Memory B cell (primary cell): ENCODE measurements at places on chromosomes 13 and 19.

DNA sequence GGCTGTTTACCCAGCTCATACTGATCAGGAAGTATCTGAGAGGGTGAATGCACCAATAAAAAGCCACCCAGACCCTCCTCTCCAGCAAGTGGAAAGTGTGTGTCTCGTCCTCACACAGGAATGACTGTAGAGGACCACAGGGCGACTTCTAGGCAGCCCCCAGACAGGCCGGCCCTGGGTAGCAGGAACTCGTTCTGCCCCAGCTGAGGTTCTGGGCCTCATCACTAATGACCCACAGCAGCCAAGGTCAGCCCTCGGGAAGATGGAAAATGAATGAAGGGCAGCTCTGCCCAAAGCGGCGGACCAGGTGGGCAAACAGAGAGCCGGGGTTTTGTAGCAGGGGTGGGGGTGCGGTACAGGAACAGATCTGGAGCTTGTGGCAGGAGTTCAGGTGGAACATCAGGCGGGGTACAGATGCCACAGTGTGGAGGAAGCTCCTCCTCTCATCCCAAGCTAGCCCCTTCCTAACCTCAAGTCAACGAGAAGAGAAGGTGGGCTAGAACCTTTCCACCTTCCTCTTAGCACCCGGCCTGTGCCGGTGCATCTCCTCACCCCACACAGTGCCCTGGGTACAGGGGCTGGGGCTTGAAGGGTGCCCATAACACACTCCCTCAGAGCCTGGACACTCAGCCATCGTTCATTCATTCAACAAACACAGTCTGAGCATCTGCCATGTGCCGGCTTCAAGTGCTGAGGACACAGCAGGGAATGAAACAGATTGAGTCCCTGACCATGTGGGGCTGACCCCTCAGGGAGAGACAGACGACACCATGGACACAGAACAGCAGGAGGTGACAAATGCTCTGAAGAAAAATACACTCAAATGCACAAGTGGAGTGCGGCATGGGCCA lies 36.2 kb downstream of the RFX2 start:
- peaks cover 13% of the 10 kb centered on the region for H3K4me1 ChIP-seq
- H3K27me3 ChIP-seq, result peaks cover 2% of the 10 kb centered on the region
- H3K4me3 ChIP-seq, result peak overlapping the region; percentile 43
- peaks cover 5% of the 10 kb centered on the region for H3K36me3 ChIP-seq

- H3K4me3 ChIP-seq, result no peak overlapping the region
- H3K36me3 ChIP-seq, result no peaks in the 10 kb centered on the region
- no peaks in the 10 kb centered on the region for H3K4me1 ChIP-seq
- no peak overlapping the region for H3K27ac ChIP-seq
- no peak for DNase-seq
Observed at GRCh38 chr13:75494491-75494890, 12.5 kb upstream of the TBC1D4 start.

DNA sequence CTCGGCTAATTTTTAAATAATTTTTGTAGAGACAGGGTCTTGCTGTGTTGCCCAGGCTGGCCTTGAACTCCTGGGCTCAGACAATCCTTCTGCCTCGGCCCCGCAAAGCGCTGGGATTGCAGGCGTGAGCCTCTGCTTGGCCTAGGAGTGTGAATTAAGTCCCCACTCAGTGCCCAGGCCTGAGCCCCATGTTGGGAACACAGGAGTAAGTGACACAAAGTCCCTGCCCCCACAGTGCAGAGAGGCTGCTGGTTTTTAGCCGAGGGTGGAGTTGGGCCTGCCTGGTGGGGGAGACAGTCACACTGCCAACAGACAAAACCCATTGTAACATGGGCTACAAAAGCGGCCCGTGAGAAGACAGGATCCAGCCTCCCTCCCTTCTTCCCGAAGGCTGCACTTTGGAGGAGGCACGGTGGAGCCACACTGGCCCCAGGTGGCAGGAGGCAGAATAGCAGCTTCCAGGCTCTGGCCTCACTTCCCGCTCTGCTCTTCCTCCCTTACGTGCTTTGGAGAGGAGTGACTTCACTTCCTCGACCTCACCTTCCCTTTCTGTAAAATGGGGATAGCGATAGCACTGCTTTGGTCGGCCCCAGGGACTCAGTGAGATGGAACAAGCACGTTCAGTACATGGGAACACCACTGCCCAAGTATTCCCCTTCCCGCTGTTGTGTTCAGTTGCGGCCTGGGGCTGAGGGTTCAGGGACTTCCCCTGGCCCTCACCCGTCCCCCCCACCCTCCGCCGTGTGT lies 15.2 kb upstream of the EHD2 start:
- peaks cover 13% of the 10 kb centered on the region for H3K36me3 ChIP-seq
- H3K4me3 ChIP-seq, result no peak overlapping the region
- peaks cover 7% of the 10 kb centered on the region for H3K4me1 ChIP-seq
- no peaks in the 10 kb centered on the region for H3K27me3 ChIP-seq
- peak; percentile 49 for DNase-seq
- no peak overlapping the region for H3K27ac ChIP-seq

- H3K27ac ChIP-seq, result no peak overlapping the region
- DNase-seq, result no peak
- peaks cover 15% of the 10 kb centered on the region for H3K4me1 ChIP-seq
- H3K36me3 ChIP-seq, result no peaks in the 10 kb centered on the region
- H3K27me3 ChIP-seq, result peaks cover under 1% of the 10 kb centered on the region
Observed at GRCh38 chr19:7722231-7722651, 9.7 kb downstream of the CLEC4G start.

DNA sequence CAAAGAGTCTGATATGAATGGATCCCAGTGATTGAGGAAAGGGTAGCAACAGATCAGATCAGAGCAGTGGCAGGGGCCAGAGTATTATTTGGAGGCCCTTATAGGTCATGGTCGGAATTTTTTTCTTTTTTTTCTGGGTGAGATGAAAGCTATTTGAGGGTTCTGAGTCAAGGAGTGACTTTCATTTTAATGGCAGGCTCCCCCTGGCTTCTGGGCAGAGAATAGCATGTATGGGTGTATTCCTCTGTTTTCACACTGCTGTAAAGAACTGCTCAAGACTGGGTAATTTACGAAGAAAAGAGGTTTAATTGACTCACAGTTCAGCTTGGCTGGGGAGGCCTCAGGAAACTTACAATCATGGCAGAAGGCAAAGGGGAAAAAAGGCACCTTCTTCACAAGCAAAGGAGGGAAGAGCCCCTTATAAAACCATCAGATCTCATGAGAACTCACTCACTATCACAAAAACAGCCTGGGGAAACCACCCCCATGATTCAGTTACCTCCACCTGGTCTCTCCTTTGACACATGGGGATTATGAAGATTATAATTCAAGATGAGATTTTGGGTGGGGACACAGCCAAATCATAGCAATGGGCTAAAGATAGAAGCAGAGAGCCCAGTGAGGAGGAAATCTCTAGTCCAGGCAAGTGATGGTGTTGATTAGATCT lies 3.0 kb upstream of the SLC6A16 start:
- no peaks in the 10 kb centered on the region for H3K27me3 ChIP-seq
- peak; percentile 33 for DNase-seq
- peak overlapping the region; percentile 81 for H3K4me3 ChIP-seq
- H3K4me1 ChIP-seq, result peaks cover 59% of the 10 kb centered on the region

DNA sequence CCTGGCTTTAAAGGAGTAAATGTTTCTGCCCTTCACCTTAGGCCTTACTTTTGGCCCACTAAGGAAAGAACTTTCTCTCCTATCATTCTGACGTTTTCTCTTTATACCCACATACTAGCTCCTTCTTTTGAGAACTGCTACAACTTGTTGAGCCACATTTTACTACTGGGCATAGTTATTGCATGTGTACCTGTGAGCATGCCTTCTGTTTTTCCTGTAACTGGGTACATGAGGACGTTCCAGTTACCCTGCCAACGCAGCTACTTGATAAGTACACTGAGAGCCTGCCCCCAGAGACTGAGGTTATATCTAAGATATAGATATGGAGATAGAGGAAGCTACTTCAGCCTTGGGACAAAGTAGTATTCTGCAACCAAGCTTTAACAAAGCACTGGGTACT lies 3.5 kb downstream of the CCDC169 start:
- H3K27ac ChIP-seq, result no peak overlapping the region
- DNase-seq, result no peak
- H3K4me3 ChIP-seq, result no peak overlapping the region
- H3K4me1 ChIP-seq, result no peaks in the 10 kb centered on the region

GRCh38 chr19:13969897-13970296 lies 17.6 kb downstream of the DCAF15 start:
- peaks cover 20% of the 10 kb centered on the region for H3K36me3 ChIP-seq
- DNase-seq, result no peak
- H3K27ac ChIP-seq, result no peak overlapping the region
- H3K4me3 ChIP-seq, result no peak overlapping the region
- no peaks in the 10 kb centered on the region for H3K27me3 ChIP-seq

GRCh38 chr13:113564331-113565023 lies 20.1 kb upstream of the TFDP1 start:
- H3K36me3 ChIP-seq, result no peaks in the 10 kb centered on the region
- DNase-seq, result no peak
- no peak overlapping the region for H3K27ac ChIP-seq
- H3K4me1 ChIP-seq, result peaks cover 3% of the 10 kb centered on the region
- no peak overlapping the region for H3K4me3 ChIP-seq
- peaks cover 13% of the 10 kb centered on the region for H3K27me3 ChIP-seq

DNA sequence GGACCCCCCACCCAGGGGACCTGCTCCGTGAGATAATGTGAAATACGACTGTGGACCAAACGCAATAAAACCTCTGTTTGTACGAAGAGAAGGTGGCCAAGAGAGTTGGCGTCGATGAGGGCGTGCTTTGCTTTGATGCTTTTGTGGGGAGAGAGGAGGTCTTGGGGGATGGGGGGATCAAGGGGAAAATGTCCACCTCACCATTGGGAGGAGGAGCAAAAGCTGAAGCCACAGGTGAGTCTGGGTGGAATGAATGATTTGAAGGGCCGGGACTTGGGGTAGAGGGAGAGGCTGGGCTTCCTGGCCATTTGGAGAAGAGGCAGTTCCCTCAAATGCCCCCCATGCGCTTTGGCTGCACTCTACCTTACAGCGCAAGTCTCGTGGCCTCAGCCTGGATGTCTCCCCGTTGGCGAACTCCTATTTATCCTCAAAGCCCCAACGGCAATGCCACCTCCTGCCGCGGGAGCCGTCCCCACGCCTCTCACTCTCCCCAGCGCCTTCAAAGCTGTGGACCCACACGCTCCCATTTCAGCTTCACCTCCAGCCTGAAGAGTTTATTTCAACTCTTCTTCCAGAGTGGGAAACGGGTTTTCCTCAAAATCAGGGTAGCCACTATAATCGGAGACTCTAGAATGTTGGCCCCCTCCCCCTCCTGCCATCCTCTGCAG lies 795 bp upstream of the ABCA7 start:
- H3K4me1 ChIP-seq, result peaks cover 36% of the 10 kb centered on the region
- peak overlapping the region; percentile 100 for H3K4me3 ChIP-seq
- H3K36me3 ChIP-seq, result peaks cover 21% of the 10 kb centered on the region
- no peak for DNase-seq
- H3K27ac ChIP-seq, result peak overlapping the region; percentile 95
- H3K27me3 ChIP-seq, result no peaks in the 10 kb centered on the region

GRCh38 chr13:44045180-44045562 lies 165.5 kb downstream of the LACC1 start:
- H3K4me1 ChIP-seq, result no peaks in the 10 kb centered on the region
- no peak for DNase-seq
- H3K36me3 ChIP-seq, result no peaks in the 10 kb centered on the region
- H3K27me3 ChIP-seq, result peaks cover 20% of the 10 kb centered on the region

DNA sequence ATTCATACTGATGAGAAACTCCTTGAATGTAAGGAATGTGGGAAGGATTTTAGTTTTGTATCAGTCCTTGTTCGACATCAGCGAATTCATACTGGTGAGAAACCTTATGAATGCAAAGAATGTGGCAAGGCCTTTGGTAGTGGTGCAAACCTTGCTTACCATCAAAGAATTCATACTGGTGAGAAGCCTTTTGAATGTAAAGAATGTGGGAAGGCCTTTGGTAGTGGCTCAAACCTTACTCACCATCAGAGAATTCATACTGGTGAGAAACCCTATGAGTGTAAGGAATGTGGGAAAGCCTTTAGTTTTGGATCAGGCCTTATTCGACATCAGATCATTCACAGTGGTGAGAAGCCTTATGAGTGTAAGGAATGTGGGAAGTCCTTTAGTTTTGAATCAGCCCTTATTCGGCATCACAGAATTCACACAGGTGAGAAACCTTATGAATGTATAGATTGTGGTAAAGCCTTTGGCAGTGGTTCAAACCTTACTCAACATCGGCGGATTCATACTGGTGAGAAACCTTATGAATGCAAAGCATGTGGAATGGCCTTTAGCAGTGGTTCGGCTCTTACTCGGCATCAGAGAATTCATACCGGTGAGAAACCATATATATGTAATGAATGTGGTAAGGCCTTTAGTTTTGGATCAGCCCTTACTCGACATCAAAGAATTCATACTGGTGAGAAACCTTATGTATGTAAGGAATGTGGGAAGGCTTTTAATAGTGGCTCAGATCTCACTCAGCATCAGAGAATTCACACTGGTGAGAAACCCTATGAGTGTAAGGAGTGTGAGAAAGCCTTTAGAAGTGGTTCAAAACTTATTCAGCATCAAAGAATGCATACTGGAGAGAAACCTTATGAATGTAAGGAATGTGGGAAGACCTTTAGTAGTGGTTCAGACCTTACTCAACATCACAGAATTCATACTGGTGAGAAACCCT lies 26.6 kb downstream of the ZNF345 start:
- H3K27me3 ChIP-seq, result no peaks in the 10 kb centered on the region
- DNase-seq, result no peak
- H3K36me3 ChIP-seq, result peaks cover 54% of the 10 kb centered on the region
- no peak overlapping the region for H3K4me3 ChIP-seq
- no peaks in the 10 kb centered on the region for H3K4me1 ChIP-seq

DNA sequence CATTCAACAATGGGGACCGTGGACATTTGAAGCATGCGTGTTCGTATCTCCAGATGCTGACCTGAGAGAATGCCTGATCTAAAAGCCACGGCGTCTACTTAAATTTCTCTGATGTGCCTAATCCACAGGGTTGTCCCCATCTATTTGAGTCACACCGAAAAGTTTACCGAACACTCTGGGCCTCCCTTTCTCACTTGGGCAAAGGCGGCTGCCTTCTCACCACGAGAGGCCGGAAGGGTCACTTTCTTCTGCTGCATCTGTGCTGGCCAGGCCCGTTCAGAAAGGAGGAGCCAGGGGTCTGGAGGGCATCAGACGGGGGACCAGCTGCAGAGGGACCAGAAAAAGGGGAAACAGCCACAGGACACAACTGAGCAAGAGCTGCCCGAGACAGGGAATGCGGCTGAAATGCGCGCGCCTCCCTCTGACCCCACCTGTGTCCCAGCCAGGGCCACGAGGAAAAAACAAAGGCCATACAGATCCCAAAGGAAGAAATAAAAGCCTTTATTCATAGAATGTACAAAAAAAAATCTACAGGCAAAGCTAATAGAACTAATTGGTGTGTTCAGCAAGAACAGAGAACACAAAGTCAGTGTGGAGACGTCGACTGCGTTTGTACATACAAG lies 71.3 kb upstream of the C13orf46 start:
- H3K36me3 ChIP-seq, result peaks cover 23% of the 10 kb centered on the region
- peak overlapping the region; percentile 27 for H3K4me3 ChIP-seq
- no peak for DNase-seq

GRCh38 chr13:100525453-100526317 lies 62.9 kb downstream of the GGACT start:
- DNase-seq, result no peak
- H3K4me1 ChIP-seq, result peaks cover 4% of the 10 kb centered on the region
- no peaks in the 10 kb centered on the region for H3K27me3 ChIP-seq
- H3K36me3 ChIP-seq, result peaks cover 11% of the 10 kb centered on the region

- peaks cover 13% of the 10 kb centered on the region for H3K4me1 ChIP-seq
- H3K4me3 ChIP-seq, result no peak overlapping the region
- no peak for DNase-seq
- peaks cover 5% of the 10 kb centered on the region for H3K27me3 ChIP-seq
- H3K36me3 ChIP-seq, result peaks cover 2% of the 10 kb centered on the region
Observed at GRCh38 chr13:45300190-45300985, 40.6 kb downstream of the TPT1 start.
